Brain pericyte (primary cell): ENCODE measurements at places on chromosomes 2 and 18.

- no peak for DNase-seq
These were observed 53.1 kb upstream of the ATP5MC3 start for GRCh38 chr2:175234650-175235049.

DNA sequence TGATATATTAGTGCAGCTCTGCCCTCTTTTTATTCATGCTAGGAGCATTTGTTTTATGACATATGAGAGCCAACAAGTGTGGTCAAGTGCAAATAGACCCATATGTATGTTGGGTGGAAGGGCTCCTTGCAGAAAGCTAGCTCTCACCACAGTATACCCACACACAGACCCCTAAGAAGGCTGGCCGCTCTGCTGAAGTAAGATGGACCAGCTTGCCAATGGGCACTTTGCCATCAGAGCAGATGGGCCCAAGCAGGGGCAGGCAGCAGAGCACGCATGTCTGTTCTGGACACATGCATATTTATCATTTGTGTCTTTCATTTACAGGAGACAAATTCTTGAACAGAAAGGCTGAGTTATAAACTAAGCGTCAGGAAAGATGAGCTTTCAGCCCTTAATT lies 187.5 kb upstream of the DTNA start:
- DNase-seq = no peak

- DNase-seq = peak; percentile 24
These were observed 104.3 kb upstream of the ST6GAL2 start for GRCh38 chr2:106990297-106990696.

- DNase-seq = no peak
These were observed 124.1 kb upstream of the FIGN start for GRCh38 chr2:163859951-163860350.

GRCh38 chr2:237223201-237223861 lies 137.6 kb downstream of the COPS8 start:
- peak; percentile 90 for DNase-seq

DNA sequence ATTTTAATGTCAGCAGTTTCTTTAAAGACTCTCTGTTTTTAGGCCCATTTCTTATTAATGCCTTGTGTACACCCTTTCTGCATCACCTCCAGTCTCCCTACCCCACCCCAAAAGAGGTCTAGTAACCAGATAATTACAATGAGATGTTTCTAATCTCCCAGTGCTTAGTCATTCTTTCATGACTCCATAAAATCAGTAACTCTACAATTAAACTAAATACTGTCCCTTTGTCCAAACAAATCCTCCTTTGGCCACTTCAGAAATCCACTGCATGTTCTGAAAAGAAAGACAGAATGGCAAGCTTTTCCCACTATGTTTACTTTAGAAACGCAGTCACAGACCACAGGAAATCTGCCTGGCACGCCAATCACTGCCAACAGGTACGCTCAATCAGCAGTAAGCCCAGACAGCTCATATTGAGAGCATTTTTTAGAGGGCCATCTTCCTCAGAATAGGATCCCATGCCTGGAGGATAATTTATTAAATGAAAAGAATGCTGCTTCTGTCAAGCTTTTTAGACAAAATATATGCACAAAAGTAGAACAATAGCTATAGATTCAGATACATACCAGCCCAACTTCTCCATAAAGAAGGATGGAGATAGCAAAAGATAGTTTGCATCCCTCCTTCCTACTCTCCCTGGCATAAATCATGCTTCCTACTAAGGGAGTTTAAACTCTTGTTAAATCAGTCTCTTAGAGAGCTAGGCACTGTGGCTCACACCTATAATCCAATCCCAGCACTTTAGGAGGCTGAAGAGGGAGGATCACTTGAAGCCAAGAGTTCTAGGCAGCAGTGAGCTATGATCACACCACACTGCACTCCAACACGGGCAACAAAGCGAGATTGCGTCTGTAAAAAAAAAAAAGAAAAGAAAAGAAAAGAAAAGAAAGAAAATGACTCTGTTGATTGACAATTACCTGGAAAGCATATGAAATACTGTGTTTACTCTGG lies 14.6 kb downstream of the CLASP1 start:
- no peak for DNase-seq

DNA sequence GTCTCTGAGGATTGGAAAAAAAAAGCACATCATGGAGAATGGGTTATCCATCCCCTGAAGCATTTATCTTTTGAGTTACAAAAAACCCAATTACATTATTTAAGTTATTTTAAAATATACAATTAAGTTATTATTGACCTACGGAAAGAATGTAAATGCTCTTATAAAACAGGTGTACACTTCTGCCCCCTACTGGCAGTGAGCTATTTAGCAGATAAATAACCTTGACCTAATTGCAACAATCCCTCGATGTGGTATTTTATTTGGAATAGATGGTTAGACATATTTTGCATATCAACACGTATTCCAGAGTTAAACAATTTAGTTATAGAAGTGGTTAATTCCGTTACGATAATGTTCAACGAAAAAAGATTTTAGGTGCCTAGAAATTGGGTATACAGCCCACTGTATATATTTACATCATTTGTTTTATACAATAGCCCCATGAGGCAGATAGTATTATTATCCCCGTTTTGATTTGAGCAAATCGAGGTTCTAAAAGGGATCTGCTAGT lies 9.1 kb upstream of the DAW1 start:
- no peak for DNase-seq

- no peak for DNase-seq
These were observed 903.7 kb downstream of the TDRD15 start for GRCh38 chr2:22027345-22028005.

- DNase-seq = no peak
These were observed 587 bp upstream of the MTIF2 start for GRCh38 chr2:55269645-55269990.

DNA sequence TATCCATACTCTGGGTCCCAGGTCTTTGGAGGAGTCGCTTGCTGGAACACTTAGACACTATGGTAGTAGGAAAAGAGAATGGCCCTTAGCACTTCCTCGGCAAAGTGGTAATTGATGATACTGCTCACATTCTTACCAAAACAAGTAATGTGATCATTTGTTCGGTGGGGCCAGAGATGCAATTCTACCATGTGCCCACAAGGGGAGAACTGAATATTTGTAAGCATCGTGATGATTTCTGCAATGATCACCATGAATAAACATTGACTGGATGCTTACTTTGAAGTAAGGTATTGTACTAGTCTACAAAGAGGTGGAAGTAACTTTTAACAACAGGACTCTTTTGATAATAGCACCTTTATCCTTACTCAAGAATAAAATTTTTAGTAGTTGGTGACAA lies 109.7 kb downstream of the CD8B2 start:
- DNase-seq = no peak
